ENCODE measurements at places on chromosomes 2 and 18.

DNA sequence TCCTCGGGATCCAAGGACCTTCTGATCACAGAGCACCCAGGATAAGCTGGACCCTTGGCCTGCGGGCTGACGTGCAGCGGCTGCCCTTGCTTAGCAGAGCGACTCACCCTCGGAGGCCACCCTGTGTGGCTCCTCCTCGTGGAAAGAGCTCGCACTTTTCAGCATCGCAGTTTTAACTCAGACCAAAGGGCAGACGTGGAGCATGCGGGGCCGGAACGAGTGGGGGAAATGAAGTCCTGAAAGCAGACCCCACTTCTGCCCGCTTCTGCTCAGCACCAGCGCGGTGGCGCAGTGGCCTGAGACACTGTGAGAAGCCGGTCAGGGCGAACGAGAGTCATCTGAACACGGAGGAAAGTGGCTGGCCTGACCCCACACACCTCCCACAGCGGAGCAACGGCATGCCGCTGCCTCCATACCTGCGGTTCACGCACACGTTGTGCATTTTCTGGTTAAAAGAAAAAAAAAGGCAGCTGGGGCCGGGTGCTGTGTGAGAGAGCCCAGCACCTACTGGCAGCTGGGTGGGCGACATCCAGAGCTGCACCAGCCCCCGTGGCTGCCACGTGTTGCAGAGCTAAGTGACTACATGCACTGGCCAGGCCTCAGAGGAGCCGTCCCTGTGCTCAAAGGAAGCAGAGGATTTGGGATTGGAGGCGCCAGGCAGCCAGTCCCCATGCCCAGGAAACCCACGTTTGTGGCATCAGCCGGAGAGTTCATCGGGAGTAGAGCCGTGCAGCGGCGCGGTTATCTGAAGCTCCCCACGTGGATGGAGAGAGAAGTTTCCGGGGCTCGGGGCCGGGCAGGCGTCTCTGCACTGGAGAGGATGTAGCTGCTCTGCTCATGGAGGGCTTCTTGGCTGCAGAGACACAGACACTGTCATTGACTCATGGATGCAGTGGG lies 89.7 kb downstream of the USP40 start:
- DNase-seq: no peak

DNA sequence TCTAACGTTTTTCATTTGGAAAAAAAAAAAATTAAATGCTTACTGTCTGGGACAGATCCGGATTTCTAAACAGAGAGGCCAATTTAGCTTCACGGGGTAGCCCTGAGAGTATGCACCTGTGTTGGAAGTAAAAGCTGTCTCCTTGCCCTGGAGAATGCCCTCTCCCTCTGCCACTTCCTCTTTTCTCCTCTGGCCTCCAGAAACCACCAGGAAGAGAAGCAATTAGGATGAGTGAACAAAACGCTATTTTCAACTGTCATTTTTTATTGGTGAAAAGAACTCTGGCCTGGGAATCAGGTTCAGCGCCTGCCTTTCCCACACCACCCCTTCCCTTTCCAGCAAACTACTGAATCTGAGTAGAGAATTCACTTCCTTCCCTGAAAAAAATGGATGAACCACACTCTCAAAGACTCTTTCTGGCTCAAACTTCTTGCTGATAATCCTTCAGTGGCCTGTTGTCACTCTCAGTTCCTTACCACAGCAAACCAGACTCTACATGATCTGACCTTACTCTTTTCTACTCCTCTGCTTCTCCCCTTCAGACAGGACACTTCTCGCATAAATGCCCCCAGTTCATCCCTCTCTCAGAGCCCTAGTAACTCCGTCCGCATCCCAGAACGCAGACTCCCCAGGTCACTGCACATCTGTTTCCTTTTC lies 29.8 kb downstream of the KLF7 start:
- DNase-seq: no peak

DNA sequence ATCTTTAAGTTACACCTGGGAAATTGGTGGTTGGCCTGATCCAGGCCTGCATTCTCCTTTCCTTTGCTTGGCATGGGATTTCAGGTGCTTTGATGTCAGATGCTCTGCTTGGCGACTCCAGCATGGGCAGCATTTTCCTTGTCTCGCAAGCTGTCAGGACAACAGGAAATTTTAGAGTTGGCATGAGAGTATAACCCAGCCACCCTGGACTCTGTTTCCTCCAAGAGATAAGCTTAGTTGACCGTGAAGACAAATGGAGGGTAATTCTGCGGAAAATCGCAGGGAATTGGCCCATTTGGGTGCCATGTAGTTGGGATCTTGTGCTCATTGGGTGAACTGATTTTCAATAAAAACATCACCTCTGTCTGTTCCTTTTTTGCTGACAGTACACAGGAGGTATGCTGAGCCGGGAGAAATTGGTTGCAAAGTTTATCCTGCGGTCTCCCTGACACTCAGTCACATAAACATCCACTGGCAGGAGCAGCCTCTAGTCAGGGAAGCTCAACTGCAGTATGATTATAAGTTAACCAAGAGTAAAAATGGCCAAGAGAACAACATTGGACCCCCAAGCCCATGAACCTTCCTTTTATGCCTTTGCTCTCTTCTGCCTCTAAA lies 409.9 kb downstream of the SETBP1 start:
- DNase-seq: no peak

- no peak for DNase-seq
Observed at GRCh38 chr2:205792908-205793307, 110.6 kb downstream of the NRP2 start.

GRCh38 chr2:137952586-137953129 lies 11.6 kb upstream of the HNMT start:
- no peak for DNase-seq

- no peak for DNase-seq
Observed at GRCh38 chr2:112483042-112483473, 1.1 kb downstream of the TTL start.
